ENCODE measurements at places on chromosomes 16 and 17. TPM values are rescaled to one million over a fixed set of nuclear protein-coding genes. Genes with fewer than 3 reads are reported as not detected.

DNA sequence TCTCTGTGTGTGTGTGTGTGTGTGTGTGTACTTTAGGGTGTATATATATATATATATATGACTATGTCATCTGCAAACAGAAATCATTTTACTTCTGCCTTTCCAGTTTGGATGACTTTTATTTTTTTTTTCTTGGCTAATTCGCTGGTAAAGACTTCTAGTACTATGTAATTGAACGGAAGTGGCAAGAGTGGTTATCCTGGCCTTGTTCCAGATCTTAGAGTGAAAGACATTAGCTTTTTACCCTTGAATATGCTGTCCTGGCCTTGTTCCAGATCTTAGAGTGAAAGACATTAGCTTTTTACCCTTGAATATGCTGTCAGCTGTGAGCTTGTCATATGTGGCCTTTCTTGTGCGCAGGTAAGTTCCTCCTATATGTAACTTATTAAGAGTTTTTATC, 72.7 kb upstream of the MYOCD start:
- no peak overlapping the region for H3K27ac ChIP-seq
- no peak for DNase-seq
- no peaks in the 10 kb centered on the region for H3K36me3 ChIP-seq
- no peak overlapping the region for H3K4me3 ChIP-seq
- H3K27me3 ChIP-seq, result no peaks in the 10 kb centered on the region

DNA sequence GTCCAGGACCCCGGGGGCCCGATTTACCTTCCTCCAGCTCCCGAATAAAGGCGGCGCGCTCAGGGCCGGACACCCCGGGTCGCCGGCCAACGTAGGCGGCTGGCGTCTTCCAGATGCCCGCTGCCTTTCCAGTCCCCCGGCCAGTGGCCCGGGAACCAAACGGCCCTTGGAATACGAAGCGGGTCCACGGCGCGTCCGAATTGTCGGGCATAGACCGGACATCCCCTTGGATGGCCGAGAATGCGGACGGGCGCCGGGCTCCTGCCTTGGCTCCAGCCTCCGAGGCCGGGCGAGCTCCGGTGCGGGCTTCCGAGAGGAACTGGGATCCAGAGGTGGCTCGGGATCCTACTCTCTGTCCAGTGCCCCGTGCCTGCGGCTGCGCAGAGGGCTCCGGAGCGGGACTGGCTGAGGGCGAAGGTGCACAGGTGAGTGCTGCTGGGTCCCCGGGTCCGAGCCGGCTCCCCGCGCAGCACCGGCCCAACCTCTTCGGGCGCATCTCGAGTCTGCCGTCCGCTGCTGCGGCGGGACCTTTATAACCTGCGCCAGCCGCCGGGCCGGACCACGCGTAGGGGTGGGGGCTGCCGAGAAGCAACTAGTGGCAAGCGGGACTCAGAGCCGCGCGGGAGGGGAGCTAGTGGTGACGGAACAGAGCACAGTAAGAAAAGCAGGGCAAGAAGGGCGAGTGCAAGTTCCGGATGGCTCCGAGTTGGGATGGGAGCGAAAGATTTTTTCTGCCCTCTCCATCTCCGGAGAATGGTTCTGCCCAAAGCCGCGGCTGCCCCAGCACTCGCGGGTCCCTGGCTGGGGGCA, at the start of gene HAP1:
Gene HAP1, minus strand, starts transcription at position 505 of the 810 bp plus-strand sequence. Its CDS starts 9 bp downstream, at position 496.
- H3K36me3 ChIP-seq, result no peaks in the 10 kb centered on the region
- peaks cover 61% of the 10 kb centered on the region for H3K27me3 ChIP-seq
- no peak for DNase-seq
- no peak within 1 kb of the TSS for H3K27ac ChIP-seq
- H3K4me1 ChIP-seq, result peaks cover 34% of the 10 kb centered on the region

DNA sequence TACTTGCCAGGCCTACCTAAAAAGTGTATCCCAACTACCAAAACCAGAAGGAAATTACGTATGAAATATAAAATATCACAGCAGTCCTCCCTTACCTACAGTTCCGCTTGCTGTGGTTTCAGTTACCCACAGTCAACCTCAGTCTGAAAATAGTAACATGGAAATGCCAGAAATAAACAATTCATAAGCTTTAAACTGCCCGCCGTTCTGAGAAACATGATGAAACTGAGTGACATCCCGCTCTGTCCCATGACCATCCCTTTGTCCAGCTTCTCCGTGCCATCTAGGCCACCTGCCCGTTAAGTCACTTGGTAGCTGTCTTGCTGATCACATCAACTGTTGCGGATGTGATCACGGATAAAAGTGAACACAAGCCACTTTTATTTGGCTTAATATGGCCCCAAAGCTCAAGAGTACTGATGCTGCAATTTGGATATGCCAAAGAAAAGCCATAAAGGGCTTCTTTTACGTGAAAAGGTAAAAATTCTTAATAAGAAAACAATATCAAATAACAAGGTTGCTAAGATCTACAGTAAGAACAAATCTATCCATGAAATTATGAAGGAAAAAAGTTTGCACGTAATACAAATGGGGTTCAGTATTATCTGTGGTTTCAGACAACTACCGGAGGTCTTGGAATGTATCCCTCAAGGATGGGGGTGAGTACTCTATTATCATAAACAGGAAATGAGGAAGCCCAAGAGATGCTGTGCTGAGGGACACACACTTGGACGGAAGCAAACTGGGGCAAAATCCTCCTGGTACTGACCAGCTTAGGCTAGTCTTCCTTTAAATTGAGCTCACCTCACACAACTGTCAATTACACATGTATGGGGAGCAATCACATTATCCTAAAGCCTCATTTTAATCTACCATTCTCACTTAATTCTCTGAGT, 8.2 kb downstream of the USP22 start:
- peaks cover 78% of the 10 kb centered on the region for H3K4me1 ChIP-seq
- H3K27ac ChIP-seq, result no peak overlapping the region
- H3K27me3 ChIP-seq, result no peaks in the 10 kb centered on the region
- no peaks in the 10 kb centered on the region for H3K36me3 ChIP-seq
- peak overlapping the region; percentile 2 for H3K4me3 ChIP-seq
- no peak for DNase-seq

- H3K27me3 ChIP-seq, result peaks cover 12% of the 10 kb centered on the region
- H3K4me1 ChIP-seq, result no peaks in the 10 kb centered on the region
- H3K4me3 ChIP-seq, result no peak overlapping the region
- no peaks in the 10 kb centered on the region for H3K36me3 ChIP-seq
- DNase-seq, result no peak
These were observed 521.3 kb downstream of the GRIN2A start for GRCh38 chr16:9660898-9661297.

The UQCRC2 gene
- total RNA-seq, result 153 TPM

GRCh38 chr17:18968945-18969887, 17.3 kb downstream of the SLC5A10 start:
- peaks cover 34% of the 10 kb centered on the region for H3K4me1 ChIP-seq
- H3K4me3 ChIP-seq, result no peak overlapping the region
- no peak for DNase-seq

The PIMREG gene
- 1.0 TPM for total RNA-seq

- no peak for DNase-seq
- no peak overlapping the region for H3K4me3 ChIP-seq
- H3K27me3 ChIP-seq, result no peaks in the 10 kb centered on the region
- peaks cover 22% of the 10 kb centered on the region for H3K4me1 ChIP-seq
- no peak overlapping the region for H3K27ac ChIP-seq
These were observed 4.2 kb upstream of the SPAG9 start for GRCh38 chr17:51124640-51125503.

GRCh38 chr17:39002991-39003715, 36.0 kb upstream of the FBXO47 start:
- H3K4me3 ChIP-seq, result peak overlapping the region; percentile 10
- no peaks in the 10 kb centered on the region for H3K36me3 ChIP-seq
- no peaks in the 10 kb centered on the region for H3K27me3 ChIP-seq

DNA sequence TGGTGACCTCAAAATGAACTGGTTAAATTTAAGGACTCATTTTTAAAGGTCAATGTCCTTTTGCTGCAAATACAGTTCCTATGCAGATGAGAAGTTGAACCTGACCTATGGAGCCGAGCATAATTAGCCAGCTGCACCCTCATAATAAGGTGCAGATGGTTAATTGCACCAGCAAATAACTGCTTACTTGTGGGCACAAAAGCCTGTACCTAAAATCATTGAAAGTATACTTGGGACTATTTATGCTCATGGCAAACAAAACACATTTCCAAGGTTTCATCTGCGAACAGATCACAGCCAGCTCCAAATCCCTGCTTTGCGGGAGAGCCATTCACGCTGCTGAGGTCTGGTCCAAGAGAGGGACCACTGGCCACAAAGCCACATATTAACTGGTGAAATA, 13.0 kb downstream of the HYDIN start:
- H3K4me3 ChIP-seq, result no peak overlapping the region
- H3K36me3 ChIP-seq, result no peaks in the 10 kb centered on the region
- no peaks in the 10 kb centered on the region for H3K4me1 ChIP-seq

DNA sequence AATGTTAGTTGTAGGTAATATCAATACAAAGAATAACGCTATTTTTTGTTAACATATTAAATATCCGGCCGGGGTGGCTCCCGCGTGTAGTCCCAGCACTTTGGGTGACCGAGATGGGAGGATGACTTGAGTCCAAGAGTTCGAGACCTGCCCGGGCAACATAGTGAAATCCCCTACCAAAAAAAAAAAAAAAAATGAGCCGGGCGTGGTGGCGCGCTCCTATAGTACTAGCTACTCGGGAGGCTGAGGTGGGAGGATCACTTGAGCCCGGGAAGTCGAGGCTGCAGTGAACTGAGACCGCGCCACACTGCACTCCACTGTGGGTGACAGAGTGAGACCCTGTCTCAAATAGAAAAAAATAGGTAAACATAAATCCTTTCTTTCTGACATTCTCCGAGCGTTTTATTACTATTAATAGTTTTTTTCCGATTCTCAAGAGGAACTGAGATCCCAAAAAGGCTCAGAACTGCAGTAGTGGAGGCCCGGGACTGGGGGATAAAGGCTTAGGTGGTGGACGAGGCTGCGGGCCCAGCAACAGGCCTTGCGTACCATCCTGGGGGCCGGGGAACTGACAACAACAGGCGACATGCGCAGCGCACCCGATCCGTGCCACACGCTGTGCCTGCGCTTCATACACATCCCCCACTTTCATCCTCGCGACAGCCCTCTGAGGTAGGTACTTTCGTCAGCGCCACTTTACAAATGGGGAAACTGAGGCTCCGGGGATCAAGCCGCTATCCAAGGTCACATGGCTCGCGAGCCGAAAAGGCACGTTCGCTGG, 919 bp downstream of the N4BP1 start:
- no peak for DNase-seq
- peak overlapping the region; percentile 88 for H3K4me3 ChIP-seq

- H3K4me1 ChIP-seq, result no peaks in the 10 kb centered on the region
- H3K27me3 ChIP-seq, result peaks cover 51% of the 10 kb centered on the region
- H3K27ac ChIP-seq, result no peak overlapping the region
- DNase-seq, result no peak
- no peak overlapping the region for H3K4me3 ChIP-seq
These were observed 15.2 kb downstream of the CD300A start for GRCh38 chr17:74481621-74482020.

The RAMP2 gene
- total RNA-seq, result 5.2 TPM

DNA sequence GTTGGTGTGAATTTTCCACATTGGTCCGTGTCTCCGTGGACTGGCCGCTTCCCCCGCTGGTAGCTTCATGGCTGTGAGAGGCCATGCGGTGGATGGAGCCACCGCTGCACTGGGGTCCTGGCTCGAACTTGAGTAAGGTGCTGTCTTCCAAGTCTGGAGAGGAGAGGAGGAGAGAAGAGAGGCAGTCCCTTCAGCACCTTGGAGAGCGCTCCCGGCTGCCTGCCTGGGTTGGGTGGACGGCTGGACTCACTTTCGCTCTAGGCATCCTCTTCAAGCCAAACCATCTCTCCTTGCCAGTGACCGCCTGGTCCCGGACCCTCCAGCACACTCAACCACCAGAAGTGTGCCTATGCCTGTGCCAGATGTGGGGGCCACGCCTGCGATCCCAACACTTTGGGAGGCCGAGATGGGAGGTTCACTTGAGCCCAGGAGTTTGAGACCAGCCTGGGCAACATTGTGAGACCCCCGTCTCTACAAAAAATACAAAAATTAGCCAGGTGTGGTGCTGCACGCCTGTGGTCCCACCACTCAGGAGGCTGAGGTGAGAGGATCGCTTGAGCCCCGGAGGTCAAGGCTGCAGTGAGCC, 6.2 kb downstream of the JPH3 start:
- no peak overlapping the region for H3K4me3 ChIP-seq
- peaks cover 71% of the 10 kb centered on the region for H3K27me3 ChIP-seq
- peaks cover 5% of the 10 kb centered on the region for H3K4me1 ChIP-seq
- H3K36me3 ChIP-seq, result no peaks in the 10 kb centered on the region

GRCh38 chr17:57406131-57406980, 150.0 kb downstream of the MSI2 start:
- H3K27me3 ChIP-seq, result no peaks in the 10 kb centered on the region
- peak overlapping the region; percentile 50 for H3K27ac ChIP-seq
- H3K4me1 ChIP-seq, result no peaks in the 10 kb centered on the region
- no peak for DNase-seq
- H3K36me3 ChIP-seq, result no peaks in the 10 kb centered on the region

The SMIM36 gene
- total RNA-seq, result not detected

The AOC3 gene
- 7.6 TPM for total RNA-seq

The MSLN gene
- total RNA-seq, result not detected

DNA sequence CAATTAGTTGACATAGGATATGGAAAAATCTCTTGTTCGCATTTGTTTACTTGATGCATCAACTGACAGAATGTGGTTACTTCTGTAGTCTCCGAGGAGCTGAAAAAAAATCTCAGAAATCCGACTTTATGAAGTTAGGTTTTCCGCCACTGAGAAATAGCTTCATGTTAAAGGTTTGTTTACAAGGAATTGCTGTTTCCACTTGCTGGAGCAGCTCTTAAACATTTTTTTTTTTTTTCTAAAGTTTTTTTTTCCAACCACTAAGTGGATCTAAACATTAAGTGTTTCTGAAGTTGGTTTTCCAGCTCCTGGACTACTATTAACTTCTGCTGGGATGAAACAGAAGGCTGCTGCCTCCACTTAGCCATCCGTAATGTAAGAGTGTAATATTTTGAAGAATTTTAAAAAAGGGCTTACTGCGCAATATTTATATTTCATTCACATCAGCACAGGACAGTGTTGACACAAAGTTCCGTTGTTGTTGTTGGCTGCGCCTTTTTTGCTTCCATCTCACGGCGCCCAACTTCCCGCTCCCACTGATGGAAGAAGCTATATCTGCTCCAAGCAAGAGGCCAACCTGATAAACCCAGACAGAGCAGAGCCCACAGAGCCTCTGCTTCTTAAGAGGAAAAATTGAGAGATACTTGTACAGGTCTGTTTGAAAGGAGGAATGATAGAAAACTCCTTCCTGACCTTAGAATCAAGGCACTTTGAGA, 167.7 kb upstream of the KCNJ16 start:
- no peaks in the 10 kb centered on the region for H3K4me1 ChIP-seq
- no peak overlapping the region for H3K27ac ChIP-seq
- no peak overlapping the region for H3K4me3 ChIP-seq
- H3K36me3 ChIP-seq, result no peaks in the 10 kb centered on the region
- no peaks in the 10 kb centered on the region for H3K27me3 ChIP-seq

The TMC5 gene
- total RNA-seq, result 1.9 TPM

DNA sequence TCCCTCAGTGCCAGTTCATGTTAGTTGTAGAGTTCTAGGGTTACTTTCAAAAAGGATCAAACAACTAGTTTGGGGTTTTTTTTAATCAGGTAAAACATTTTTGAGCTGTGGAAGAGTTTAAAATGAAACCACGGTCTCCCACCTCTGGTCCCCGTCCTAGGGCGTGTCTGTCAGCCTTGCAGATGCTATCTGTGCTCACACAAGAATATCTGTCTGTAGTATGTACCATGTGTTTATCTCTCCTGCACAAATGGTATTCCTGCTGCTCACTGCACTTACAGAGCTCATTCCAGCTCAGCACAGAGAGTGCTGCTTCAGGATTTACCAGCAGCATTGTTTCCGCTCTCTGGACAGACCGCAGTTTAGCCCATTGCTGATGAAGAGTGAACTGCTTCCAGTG, 38.9 kb downstream of the UBN1 start:
- H3K27ac ChIP-seq, result no peak overlapping the region
- H3K27me3 ChIP-seq, result no peaks in the 10 kb centered on the region
- peaks cover 94% of the 10 kb centered on the region for H3K36me3 ChIP-seq
- no peak overlapping the region for H3K4me3 ChIP-seq
- DNase-seq, result no peak

The RPGRIP1L gene
- 2.4 TPM for total RNA-seq
